ENCODE measurements at places on chromosomes 1 and 21.
A peak's percentile ranks its signal among the peaks of the same experiment; 100 is the strongest.

GRCh38 chr1:226433341-226433720 lies 25.4 kb upstream of the PARP1 start:
- DNase-seq = no peak

GRCh38 chr1:17236779-17237560 lies 11.9 kb upstream of the PADI3 start:
- peak; percentile 81 for DNase-seq

GRCh38 chr1:29002792-29003191 lies 88.4 kb downstream of the EPB41 start:
- DNase-seq = no peak

- peak; percentile 82 for DNase-seq
Measured at GRCh38 chr1:248804771-248805681, 20.7 kb downstream of the SH3BP5L start.
